ENCODE measurements at places on chromosomes 2 and 18.

GRCh38 chr2:171347591-171348032 lies 86.2 kb downstream of the METTL8 start:
- no peak for DNase-seq

GRCh38 chr2:25842155-25842554 lies 36.1 kb downstream of the ASXL2 start:
- no peak for DNase-seq

- no peak for DNase-seq
These were observed 284.7 kb upstream of the VWC2L start for GRCh38 chr2:214126135-214126534.

- no peak for DNase-seq
These were observed 58.6 kb upstream of the NYAP2 start for GRCh38 chr2:225340923-225341322.

DNA sequence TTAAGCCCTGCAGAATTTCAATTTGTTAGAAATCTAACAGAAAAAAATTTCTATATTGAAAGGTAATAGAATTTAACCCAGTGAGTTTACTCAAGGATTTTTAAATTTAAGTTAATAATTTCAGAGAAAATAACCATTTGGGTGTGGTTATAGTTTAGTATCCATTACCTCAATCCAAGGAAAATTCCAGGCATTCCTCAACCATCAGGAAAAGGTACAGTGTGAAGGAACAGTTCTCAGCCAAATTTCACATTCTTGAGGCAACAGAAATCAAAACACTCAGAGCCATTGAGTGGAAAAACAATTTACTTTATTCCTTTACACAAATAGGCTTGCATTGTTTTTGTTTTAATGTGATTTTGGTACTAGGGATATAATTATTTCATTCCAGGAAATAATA lies 45.6 kb downstream of the ONECUT2 start:
- DNase-seq, result no peak

DNA sequence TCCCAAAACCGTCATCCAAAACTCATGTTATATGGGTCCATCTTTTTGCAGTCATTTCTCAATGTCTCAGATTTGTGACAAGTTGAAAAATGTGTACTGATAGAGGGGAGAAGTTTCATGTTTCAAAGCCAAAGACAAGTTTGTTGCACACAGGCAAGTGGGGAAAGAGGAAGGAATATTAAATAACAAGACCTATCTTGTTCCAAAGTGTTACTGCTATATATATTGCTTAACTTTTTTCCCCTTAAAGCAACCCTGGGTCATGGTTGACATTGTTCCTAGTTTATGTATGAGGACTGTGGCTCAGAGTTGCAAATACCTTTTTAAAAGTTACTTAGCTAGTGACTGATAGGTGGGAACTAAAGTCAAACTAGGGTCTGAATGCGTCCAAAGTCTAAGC lies 1.7 kb downstream of the ITGA4 start:
- DNase-seq, result no peak

Data from right lung (tissue), 10 donors.